ENCODE measurements at places on chromosomes 6 and 20.
A peak's percentile ranks its signal among the peaks of the same experiment; 100 is the strongest.

- DNase-seq: no peak
Observed at GRCh38 chr20:50540620-50541605, 30.7 kb downstream of the PTPN1 start.

DNA sequence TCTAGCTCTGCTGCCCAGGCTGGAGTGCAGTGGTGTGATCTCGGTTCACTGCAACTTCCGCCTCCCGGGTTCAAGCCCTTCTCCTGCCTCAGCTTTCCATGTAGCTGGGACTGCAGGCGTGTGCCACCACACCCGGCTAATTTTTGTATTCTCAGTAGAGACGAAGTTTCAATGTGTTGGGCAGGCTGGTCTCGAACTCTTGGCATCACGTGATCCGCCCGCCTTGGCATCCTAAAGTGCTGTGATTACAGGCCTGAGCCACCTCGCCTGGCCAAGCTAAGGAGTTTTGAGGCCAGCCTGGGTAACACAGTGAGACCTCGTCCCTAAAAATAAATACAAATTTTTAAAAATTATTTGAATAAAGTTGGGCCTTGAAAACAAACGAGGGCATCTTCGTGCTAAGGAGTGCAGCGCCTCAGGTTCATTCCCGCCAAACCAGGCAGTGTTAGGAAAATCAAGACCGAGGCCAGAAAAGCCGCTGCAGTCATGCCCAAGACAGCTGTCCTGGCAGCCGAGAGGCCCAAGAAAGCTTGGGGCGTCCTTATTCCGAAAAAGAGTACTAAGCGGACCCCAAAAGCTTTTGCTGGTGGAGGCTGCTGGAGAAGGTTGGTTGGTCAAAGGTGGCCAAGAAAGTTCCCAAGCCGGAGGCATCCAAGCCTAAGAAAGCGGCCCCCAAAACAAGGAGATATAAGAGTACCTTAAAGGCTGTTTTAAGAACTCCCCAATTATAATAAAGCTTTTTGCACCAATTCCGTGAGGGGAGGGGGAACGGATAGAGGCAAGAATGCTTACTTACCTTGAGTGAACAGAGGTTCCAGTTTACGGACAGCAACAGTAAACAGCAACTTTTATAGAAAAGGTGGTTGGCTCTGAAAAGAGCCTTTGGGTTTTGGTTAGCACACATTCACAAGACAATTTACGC lies 109.0 kb downstream of the HFE start:
- peak; percentile 78 for DNase-seq

DNA sequence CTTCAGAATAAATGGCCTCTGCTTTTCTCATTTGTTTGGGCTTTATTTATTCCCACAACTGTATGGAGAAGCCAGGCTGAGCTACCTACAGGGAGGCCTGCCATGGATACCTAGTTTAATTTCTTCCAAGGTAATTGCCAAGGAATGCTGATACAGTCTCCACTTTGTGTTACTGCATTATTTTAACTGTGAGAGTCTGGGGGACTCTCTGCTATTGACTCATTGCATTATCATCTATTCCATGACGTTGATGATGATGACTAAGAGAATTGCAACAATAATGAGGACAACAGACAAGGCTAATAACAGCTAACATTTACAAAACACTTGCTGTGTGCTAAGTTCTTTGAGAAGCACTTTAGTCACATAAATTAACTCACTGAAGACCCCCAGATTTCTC lies 88.3 kb upstream of the COL21A1 start:
- no peak for DNase-seq

DNA sequence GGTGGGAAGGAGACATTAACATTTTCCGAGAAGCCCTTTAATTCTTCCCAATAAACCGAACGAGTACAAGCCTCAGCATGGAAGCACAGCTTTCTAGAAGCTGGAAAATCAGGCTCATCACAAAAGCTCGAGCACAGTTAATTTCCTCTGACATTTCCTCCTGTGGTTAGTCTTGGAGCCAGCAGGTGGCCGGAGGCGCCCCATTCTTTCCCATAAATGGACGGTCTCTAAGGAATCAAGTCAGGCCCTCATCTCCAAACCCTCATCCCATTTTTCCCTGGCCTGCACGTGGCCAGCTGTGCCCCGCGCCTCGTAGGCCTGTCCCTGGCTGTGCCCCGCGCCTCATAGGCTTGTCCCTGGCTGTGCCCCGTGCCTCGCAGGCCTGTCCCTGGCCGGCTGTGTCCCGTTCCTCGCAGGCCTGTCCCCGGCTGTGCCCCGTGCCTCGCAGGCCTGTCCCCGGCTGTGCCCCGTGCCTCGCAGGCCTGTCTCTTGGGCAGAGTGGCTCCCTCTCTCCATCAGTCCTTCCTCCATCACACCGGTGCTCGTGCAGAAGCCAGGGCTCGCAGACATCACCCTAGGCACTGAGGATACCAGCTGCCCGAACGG lies 19.7 kb upstream of the NTSR1 start:
- no peak for DNase-seq

- DNase-seq: no peak
Observed at GRCh38 chr6:52415917-52416628, 4.1 kb upstream of the EFHC1 start.
